Glutamatergic neuron (in vitro differentiated cells): ENCODE measurements at places on chromosomes 7 and 10.

GRCh38 chr7:97025983-97026714 lies 1.5 kb upstream of the DLX5 start:
- no peak for DNase-seq

- no peak for DNase-seq
Measured at GRCh38 chr10:48271047-48271730, 3.3 kb downstream of the FRMPD2 start.

GRCh38 chr7:156464339-156464738 lies 176.2 kb upstream of the RNF32 start:
- no peak for DNase-seq

DNA sequence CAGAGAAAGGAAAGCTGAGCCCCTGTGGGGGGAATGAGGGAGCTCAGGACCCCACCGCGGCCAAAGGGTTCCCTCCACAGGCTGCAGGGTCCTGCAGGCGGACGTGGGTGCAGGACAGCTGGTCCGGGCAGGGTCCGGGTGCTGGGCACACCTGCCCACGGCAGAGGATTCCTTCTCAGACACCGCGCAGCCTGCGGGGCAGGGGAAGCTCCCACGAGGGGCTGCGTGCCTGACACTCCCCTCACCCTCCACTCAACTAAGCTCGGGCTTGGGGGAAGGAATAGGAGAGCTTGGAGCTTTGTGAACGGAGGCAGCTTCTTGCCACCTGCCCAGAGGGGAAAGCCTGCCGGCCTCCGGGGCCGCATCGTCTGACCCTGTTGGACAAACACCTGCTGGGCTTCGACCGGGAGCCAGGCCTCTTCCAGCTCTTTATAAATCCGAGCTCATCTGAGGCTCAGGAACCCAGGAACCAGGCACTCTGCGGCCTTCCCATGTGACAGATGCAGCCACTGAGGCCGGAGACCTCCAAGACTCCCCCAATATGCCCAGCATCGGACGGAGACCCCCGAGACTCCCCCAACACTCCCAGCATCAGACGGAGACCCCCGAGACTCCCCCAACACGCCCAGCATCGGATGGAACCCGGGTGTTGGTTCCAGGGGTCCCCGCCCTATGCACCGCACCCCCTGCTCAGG lies 97.3 kb downstream of the PDGFA start:
- DNase-seq, result no peak

- no peak for DNase-seq
Measured at GRCh38 chr7:94050046-94050445, 45.9 kb upstream of the BET1 start.

- no peak for DNase-seq
Measured at GRCh38 chr7:29623973-29624372, 60.3 kb downstream of the PRR15 start.

DNA sequence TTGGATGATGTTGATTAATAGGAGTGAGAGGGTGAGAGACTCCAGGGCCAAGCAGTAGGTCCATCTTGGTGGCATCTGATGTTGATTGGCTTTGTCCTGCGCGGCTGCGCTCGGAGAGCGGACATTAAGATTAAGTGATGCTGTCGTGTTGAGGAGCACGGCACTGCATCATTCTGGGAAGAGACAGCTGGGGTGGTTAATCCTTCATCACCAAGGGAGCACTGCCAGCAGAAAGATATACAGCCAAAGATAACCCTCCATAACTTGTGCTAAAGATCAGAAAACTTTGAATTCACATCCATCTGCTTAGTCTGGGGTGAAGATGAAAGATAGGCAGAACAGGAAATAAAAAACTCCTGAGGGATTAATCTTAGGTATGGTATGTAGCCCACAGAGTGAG lies 208.3 kb downstream of the LRMDA start:
- DNase-seq, result no peak

DNA sequence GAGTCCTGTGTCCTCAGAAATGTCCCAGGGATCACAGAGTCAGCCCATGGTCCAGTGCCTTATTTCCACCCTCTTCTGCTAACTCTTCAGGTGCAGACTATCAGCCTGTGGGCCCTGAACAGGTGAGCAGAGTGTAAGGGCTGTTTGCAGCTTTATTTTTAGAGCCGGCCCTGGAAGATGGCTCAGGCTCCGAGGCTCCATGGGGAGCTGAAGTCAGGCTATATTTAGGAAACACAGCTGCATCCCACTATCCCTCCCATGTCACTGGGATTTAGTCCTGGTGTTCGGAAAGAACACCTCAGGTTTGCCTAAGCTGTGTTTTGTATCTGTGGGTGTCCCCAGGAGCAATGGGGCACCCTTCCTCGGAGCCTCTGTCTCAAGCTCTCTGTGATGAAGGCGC lies 126.9 kb downstream of the RPS24 start:
- DNase-seq, result no peak

DNA sequence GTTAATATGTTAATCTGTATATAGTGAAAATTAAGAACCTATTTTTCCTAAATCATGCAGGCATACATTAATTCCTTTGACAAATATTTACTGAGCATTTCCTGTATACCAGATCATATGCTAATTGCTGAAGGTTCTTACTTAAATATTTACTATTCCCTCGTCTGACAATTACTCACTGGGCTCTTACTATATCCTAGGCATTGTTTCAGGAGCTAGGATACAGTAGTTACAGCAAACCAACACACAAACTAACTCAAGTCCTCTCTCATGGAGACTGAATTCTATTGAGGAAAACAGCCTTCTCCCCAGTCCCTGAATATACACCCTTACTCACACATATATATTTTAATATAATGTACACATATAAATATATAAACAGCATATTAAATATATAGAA lies 786.0 kb downstream of the NRG3 start:
- no peak for DNase-seq

GRCh38 chr10:103083266-103083976 lies 109.7 kb downstream of the NT5C2 start:
- no peak for DNase-seq

GRCh38 chr7:28811008-28811407 lies 147.1 kb downstream of the TRIL start:
- no peak for DNase-seq

- no peak for DNase-seq
Measured at GRCh38 chr7:101923602-101923985, 106.2 kb downstream of the CUX1 start.

- peak; percentile 52 for DNase-seq
Measured at GRCh38 chr7:2008101-2008935, 224.4 kb downstream of the MAD1L1 start.

GRCh38 chr10:14118953-14119352 lies 211.8 kb downstream of the FRMD4A start:
- DNase-seq, result no peak

DNA sequence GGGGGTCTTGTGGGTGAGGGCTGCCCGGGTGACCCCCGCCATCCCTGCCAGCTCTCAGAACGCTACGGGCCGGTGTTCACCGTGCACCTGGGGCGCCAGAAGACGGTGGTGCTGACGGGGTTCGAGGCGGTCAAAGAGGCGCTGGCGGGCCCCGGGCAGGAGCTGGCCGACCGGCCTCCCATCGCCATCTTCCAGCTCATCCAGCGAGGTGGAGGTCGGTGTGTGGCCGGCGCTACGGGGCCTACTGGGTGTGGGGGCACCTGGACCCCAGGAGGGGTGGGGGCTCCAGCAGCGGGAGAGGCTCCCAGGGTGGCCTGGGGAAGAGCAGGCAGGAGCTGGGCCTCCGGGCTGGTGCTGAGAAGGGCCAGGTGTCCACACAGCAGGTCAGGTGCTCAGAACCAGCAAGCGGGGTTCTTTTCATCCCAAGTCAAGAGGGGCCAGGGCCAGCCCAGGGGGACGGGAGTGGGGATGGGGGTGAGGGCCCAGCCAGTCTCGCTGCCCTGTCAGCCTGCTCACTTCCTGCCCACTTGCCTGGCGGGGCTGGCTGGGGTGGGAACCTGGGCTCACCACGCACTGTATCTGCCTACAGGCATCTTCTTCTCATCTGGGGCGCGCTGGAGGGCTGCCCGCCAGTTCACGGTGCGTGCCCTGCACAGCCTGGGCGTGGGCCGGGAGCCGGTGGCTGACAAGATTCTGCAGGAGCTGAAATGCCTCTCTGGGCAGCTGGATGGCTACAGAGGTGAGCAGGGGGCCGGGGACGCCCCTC lies 1.6 kb downstream of the CYP2W1 start:
- DNase-seq, result no peak

DNA sequence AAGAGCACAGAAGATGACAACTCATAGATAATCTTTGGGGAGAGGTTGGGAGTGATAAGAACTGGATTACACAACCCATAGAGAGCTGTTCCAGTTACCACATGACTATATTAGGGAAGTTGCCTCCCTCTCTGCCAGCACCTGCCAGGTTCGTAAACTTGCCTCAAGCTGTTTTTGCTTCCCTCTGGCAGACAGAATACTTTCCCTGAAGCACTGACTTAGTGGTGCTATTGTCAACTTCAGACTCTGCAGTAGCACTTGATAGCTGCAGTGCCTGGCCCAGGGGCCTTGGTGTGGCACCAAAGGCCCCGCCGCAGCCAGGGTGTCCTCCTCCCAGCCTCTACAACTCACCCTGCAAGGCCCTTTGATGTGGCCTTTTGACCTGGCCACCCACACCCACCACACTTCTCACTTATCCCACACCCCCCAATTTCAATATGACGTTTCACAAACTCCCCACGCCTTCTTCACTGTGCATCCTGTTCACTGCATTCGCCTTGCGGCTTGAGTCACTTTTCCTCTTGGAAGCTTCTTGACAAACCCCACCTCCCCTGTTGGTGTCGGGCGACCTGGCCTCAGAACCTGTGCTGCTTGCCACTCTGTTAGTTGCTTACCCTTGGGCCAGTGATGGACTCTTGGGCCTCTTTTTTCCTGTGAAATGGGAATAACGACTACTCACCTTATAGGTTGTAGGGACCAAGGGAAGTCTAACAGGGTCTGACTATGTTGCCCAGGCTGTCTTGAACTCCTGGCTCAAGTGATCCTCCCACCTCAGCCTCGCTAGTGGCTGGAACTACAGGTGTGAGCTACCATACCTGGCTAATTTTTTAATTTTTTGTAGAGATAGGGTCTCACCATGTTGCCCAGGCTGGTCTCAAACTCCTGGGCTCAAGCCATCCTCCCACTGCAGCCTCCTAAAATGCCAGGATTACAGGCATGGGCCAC lies 50.2 kb upstream of the PODXL start:
- DNase-seq, result no peak
